Activated T-cell treated with anti-CD3 and anti-CD28 coated beads, Interleukin-2, amount 50 U/mL, for 72 hours (primary cell): ENCODE measurements at places on chromosomes 7 and 10. TPM values are rescaled to one million over a fixed set of nuclear protein-coding genes. Genes with fewer than 3 reads are reported as not detected.

The MASTL gene
- total RNA-seq = 32.6 TPM

The CYP2W1 gene
- total RNA-seq = not detected

The RADIL gene
- 0.50 TPM for total RNA-seq

The STEAP1B gene
- 0.39 TPM for total RNA-seq

The PARD3 gene
- 2.3 TPM for total RNA-seq

The UTF1 gene
- total RNA-seq = not detected

The POM121L12 gene
- total RNA-seq = not detected

The TIMM23B gene
- 18.3 TPM for total RNA-seq

The PANK1 gene
- total RNA-seq = 1.6 TPM

The EEPD1 gene
- 1.8 TPM for total RNA-seq

The ABHD11 gene
- total RNA-seq = 10.2 TPM

The GRID2IP gene
- total RNA-seq = 0.29 TPM

The UCMA gene
- not detected for total RNA-seq

The ASZ1 gene
- total RNA-seq = not detected

The TBC1D12 gene
- total RNA-seq = 2.3 TPM

The RPA3 gene
- 103 TPM for total RNA-seq

The OR2A14 gene
- not detected for total RNA-seq

The CRPPA gene
- 0.86 TPM for total RNA-seq

The ANKRD1 gene
- total RNA-seq = not detected

The WNT8B gene
- 0.22 TPM for total RNA-seq

The FAM13C gene
- total RNA-seq = not detected

The ATP5MK gene
- total RNA-seq = 245 TPM

The GIMAP4 gene
- 114 TPM for total RNA-seq

The PCLO gene
- total RNA-seq = 0.02 TPM

The CNTNAP2 gene
- total RNA-seq = not detected

The PITX3 gene
- total RNA-seq = 0.24 TPM

The SAP25 gene
- total RNA-seq = 21.4 TPM

The MSMB gene
- not detected for total RNA-seq

The PDZD7 gene
- 0.12 TPM for total RNA-seq

The FAM200A gene
- total RNA-seq = 4.7 TPM

The HECW1 gene
- total RNA-seq = not detected

The GOLGA7B gene
- 0.83 TPM for total RNA-seq

The OPN1SW gene
- not detected for total RNA-seq

The FAM241B gene
- total RNA-seq = 11.8 TPM

The CPA2 gene
- not detected for total RNA-seq

The CPXM2 gene
- not detected for total RNA-seq

The HTR5A gene
- not detected for total RNA-seq

The TAF3 gene
- 19.3 TPM for total RNA-seq

The CFAP43 gene
- total RNA-seq = 0.21 TPM

The TSPAN15 gene
- total RNA-seq = 1.5 TPM
